ENCODE measurements at places on chromosomes 11 and 22.
A peak's percentile ranks its signal among the peaks of the same experiment; 100 is the strongest.

GRCh38 chr22:23509571-23510302 is 70.4 kb downstream of the IGLL1 start:
- DNase-seq = no peak

DNA sequence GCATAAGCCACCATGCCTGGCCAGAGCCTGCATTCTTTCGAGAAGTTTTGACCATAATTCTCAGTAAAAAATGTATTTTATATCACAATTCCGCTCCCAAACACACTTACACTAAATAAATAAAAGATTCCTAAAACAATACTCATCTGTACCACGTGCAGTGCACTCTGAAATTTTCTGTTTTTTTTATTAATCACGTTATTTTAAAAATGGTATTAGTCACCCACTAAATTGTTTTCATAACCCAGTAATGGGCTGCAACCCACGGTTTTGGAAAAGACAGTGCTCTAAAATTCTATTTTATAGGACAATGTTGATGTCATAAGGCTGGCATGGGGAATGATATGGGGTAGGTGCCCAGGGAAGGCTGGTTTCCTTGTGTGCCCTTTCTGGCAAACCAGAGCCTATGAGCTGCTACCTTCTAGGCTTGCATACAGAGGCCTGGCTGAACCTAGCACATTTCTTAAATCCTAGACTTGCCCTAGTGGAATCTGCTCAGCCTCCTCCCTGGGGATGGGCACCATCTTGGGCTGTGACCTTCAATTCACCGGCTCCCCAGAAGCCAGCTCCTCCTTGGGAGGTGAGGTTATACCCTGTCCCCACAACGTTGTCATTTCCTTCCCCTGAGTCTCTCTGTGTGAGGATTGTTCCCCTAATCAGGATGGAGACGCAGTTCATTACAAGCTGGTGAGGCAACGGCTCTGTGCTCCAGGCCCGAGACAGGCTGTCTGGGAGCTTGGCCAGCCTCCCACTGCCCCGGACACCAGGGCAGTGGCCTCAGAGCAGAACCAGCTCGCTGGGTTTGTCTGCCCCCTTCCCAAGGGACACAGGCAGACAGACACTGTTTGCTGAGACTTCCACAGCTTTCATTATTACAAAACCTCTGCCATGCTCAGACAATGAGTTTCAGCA is 116.5 kb upstream of the NAV2 start:
- no peak for DNase-seq

GRCh38 chr11:120186774-120187591 is 23.8 kb upstream of the OAF start:
- no peak for DNase-seq

- DNase-seq = no peak
These were observed 119.5 kb downstream of the ENTHD1 start for GRCh38 chr22:39773976-39774539.

- no peak for DNase-seq
These were observed 15.5 kb upstream of the INSC start for GRCh38 chr11:15099267-15099666.

DNA sequence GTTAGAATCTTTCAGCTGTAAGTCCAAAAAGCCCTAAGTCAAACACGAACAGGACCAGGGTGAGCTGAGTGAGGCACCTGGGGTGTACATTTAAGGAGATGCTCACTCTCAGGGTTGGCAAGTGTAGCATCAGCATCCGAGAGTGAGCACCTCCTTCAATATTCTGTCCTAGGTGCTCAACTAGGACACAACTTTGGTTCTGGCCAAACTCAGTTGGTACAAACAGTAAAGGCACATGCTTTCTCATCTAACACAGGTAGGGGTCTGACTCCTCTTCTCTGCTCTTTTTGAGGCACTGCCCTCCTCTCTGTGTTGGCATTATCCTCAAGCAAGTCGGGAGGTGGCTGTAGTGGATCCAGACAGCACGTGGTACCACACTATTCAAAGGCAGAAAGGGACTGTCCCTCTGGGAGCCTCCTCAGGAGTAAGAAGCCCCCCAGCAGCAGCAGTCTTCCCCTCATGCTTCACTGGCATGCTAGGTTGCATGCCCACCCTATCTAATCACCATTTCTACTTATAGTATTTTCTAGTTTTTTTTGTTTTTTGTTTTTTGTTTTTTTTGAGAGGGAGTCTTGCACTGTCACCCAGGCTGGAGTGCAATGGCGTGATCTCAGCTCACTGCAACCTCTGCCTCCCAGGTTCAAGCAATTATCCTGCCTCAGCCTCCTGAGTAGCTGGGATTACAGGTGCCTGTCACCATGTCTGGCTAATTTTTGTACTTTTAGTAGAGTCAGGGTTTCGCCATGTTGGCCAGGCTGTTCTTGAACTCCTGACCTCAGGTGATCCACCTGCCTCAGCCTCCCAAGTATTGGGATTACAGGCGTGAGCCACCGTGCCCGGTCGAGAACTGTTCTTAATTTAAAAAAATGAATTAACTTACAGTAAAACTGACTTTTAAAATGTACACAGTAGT is 14.7 kb upstream of the MAPK1 start:
- DNase-seq = no peak

GRCh38 chr22:49540913-49541692 is 286.6 kb downstream of the BRD1 start:
- DNase-seq = no peak

DNA sequence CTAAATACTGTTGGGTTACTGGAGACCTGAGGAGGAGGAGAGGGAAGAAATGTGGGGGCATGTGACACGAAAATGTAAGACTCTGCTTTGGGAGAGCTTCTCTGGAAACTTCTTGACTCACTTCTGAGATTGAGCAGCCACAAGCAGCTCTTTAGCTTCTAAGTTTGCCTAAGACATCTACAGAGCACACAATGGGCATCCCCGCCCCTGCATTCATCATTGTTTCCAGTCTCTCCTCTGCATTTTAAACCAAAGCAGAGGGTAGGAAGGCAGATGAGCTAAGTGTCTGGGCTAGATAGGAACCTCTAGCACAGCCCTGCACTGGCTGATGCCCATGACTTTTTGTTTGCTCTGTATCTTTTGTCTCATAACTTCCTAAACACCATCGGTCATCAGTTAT is 2.1 kb upstream of the OR52D1 start:
- no peak for DNase-seq

DNA sequence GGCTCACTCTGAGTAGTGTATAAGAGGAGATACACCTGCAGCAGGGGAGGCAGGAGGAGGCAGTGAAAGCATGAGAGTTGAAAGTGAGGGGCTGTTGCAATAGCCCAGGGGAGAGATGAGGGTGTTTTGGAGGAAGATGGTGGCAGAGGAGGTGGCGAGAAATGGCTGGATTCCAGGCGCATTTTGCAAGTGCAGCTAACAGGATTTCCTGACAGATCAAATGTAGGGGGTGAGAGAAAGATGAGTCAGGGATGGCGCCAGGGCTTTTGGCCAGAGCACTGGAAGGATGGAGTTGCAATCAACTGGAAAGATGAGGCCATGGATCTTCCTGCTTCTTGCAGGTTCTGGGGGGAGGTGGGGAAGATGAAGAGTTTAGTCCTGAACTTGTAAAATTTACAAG is 16.8 kb upstream of the TSPAN18 start:
- DNase-seq = no peak

- DNase-seq = no peak
These were observed 305.0 kb downstream of the INSC start for GRCh38 chr11:15419696-15420095.

DNA sequence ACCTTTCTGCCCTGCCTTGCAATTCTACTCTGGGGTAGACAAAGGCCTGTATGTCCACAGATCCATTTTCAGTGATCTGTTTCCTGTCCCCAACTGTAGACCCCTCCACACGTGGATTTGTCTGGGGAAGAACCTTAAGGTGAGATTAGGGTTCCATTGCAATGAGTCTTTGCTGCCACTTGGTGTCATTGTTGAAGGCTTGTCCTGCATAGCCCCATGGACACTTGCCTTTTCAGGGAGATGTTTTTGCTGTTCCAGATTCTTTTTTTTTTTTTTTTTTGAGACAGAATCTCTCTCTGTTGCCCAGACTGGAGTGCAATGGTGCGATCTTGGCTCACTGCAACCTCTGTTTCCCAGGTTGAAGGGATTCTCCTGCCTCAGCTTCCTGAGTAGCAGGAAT is 21.8 kb downstream of the SERPING1 start:
- no peak for DNase-seq

- DNase-seq = no peak
These were observed 56.1 kb downstream of the SYN3 start for GRCh38 chr22:33002035-33002434.

DNA sequence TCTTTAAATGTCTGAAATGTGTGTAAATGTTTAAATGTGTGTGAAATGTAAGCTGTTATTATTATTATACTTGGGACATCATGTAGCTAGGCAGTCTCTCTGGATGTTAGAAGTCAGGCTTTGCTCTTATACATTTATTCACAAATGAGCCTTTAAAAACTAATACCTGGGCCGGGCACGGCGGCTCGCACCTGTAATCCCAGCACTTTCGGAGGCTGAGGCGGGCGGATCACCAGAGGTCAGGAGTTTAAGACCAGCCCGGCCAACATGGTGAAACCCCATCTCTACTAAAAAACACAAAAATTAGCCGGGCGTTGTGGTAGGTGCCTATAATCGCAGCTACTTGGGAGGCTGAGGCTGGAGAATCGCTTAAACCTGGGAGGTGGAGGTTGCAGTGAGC is 21.7 kb upstream of the CTTN start:
- DNase-seq = no peak

GRCh38 chr11:88619656-88620385 is 282.3 kb upstream of the CTSC start:
- no peak for DNase-seq

- no peak for DNase-seq
These were observed 10.0 kb upstream of the TRIM29 start for GRCh38 chr11:120147950-120148270.

DNA sequence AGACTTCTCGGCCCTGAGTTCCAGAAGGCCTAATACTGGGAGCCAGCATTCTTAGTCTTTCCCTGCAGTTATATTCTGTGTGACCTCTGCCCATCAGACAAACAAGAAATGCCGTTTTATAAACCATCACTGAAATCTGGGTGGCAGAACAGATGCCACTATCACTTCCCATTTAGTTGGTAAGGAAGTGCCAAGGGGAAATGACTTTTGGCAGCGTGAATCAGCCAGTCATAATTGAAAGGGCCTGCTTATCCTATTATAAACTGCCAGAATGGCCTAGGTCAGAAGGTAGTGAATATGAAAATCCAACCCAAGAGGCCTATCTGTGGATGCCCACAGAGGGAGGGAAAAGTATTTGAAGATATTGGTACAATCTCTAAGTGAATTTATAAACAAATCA is 646.8 kb upstream of the CCDC90B start:
- no peak for DNase-seq

GRCh38 chr11:74942073-74942759 is 6.7 kb downstream of the XRRA1 start:
- no peak for DNase-seq

GRCh38 chr11:63769042-63769713 is 603 bp upstream of the ZFTA start:
- DNase-seq = peak; percentile 39

GRCh38 chr22:41699264-41700107 is at the start of gene MEI1:
TSS of gene MEI1 (plus strand) at chr22:41699503. CDS start at chr22:41699539, 36 bp downstream.
- no peak for DNase-seq

- DNase-seq = peak; percentile 13
These were observed 15.8 kb downstream of the SCN4B start for GRCh38 chr11:118136801-118137200.

DNA sequence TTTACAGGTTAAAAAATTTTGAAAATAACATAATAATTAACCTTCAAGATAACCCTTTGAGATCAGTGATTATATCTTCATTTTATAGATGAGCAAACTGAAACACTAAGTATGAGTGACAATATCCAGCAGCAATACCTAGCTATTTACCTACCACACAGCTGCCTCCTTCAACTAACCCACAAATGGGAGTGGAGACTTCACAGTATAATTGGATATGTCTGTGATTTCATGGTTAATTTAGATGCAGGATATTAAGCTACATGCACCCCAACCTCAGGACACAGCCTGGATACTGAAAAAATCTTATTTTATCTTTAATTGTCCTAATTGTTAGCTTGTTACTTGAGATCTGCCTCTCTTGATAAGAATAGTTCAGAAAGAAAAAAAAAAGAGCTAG is 297.2 kb upstream of the ANO5 start:
- no peak for DNase-seq

GRCh38 chr11:95296165-95296564 is 65.2 kb upstream of the SESN3 start:
- no peak for DNase-seq

DNA sequence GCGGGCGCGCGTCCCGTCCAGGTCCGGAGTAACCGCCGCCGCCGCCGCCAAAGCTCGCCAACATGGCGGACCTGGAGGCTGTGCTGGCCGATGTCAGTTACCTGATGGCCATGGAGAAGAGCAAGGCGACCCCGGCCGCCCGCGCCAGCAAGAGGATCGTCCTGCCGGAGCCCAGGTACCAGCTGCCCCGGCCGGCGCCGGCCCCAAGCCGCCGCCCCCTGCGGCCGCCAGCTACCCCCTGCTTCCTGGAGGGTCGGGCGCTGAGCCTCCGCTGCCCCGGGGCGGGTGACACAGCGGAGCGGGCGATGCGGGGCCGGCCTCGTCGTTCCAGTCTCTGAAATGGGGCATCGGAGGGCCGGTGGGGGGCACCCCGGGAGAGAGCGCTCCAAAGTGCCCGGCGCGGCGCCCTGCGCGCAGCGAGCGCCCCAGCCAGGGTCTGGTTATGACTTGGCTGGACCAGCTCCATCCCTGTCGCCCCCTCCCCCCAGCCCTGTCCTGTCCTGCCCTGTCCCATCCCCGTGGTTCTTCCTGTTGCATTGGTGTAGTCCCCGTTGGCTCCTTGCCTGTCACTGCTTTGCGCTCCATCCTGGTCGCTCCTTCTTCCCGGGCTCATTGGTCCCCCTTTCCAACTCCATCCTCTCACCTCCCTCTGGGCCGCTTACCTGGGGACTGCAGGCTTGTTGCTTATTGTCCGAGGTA is 653 bp downstream of the GRK3 start:
- DNase-seq = peak; percentile 44

GRCh38 chr11:2480874-2481220 is 36.0 kb downstream of the KCNQ1 start:
- DNase-seq = no peak

- peak; percentile 72 for DNase-seq
These were observed 673 bp downstream of the CDON start for GRCh38 chr11:126061707-126062678.

- no peak for DNase-seq
These were observed 42.0 kb upstream of the CARS1 start for GRCh38 chr11:3099178-3099577.

- DNase-seq = no peak
These were observed 54.7 kb upstream of the LYVE1 start for GRCh38 chr11:10622957-10623791.

DNA sequence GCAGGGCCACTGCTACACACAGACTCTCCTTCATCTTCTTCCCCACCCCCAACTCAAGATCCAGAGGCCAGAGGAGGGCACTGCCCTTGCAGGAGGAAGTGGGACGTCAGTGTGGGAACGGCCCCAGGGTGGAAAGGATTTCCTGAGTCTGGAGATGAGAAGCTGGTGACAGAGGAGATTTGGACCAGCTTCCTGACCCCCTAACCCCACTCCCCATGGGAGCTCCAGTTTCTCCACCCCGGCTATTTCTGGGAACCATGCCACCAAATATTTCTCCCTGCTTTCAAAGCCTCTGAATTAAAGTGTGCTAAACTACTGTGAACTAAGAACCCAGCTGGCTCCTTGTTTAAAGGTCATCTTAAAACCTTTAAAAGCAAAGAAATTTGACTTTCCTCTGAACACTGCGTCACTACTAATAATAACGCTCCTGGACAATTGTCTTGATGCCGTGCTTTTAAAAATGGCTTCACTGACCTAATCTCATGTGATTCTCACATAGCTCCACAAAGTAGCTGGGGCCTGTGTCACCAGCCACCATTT is 46.6 kb downstream of the CWC15 start:
- DNase-seq = no peak
